ENCODE measurements at places on chromosomes 12 and 14. TPM values are rescaled to one million over a fixed set of nuclear protein-coding genes. Genes with fewer than 3 reads are reported as not detected.
A peak's percentile ranks its signal among the peaks of the same experiment; 100 is the strongest.

The TAS2R50 gene
- not detected for polyA plus RNA-seq

- peaks cover 8% of the 10 kb centered on the region for H3K36me3 ChIP-seq
- H3K27me3 ChIP-seq: no peaks in the 10 kb centered on the region
- H3K27ac ChIP-seq: no peak overlapping the region
- peaks cover 1% of the 10 kb centered on the region for H3K4me1 ChIP-seq
- no peak for DNase-seq
Observed at GRCh38 chr12:1481906-1482305, 112.5 kb downstream of the FBXL14 start.

GRCh38 chr12:3230758-3231375, 153.7 kb downstream of the TSPAN9 start:
- H3K27me3 ChIP-seq: no peaks in the 10 kb centered on the region
- no peak overlapping the region for H3K27ac ChIP-seq
- H3K4me3 ChIP-seq: no peak overlapping the region
- peaks cover 4% of the 10 kb centered on the region for H3K4me1 ChIP-seq
- H3K36me3 ChIP-seq: no peaks in the 10 kb centered on the region

DNA sequence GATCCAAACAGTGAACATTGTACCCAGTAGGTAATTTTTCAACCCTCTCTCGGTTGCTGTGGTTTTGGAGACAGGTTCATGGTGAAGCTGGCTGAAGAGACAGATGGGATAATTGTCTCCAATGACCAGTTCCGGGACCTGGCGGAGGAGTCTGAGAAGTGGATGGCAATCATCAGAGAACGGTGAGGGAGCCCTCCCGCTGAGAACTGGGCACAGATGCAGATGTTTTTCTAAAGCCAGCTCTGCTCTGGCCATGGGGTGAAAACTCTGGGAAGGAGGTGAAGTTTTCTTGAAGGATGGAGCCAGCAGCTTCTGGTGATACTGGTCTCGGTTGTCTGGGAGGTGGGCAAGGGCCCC, 6.2 kb downstream of the KHNYN start:
- H3K27ac ChIP-seq: no peak overlapping the region
- H3K4me1 ChIP-seq: peaks cover 28% of the 10 kb centered on the region
- no peak for DNase-seq

DNA sequence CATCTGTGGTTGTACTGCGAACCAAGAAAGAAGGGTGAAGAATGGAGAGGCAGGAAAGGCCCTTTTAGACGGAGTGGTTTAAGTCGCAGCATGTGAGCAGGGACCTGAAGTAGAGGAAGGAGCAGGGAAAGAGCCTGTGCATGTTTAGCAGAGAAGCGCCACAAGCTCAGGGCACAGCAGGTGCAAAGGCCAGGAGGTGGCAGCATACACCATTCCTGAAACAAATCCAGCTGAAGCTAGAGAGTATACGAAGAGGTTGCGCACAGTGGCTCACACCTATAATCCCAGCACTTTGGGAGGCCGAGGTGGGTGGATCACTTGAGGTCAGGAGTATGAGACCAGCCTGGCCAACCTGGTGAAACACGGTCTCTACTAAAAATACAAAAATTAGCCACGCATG, 49.9 kb downstream of the HELB start:
- H3K4me3 ChIP-seq: no peak overlapping the region
- peaks cover 6% of the 10 kb centered on the region for H3K36me3 ChIP-seq
- peaks cover 9% of the 10 kb centered on the region for H3K4me1 ChIP-seq
- no peaks in the 10 kb centered on the region for H3K27me3 ChIP-seq

- no peaks in the 10 kb centered on the region for H3K4me1 ChIP-seq
- H3K4me3 ChIP-seq: no peak overlapping the region
- no peaks in the 10 kb centered on the region for H3K27me3 ChIP-seq
Observed at GRCh38 chr14:81176241-81176640, 44.5 kb downstream of the GTF2A1 start.

DNA sequence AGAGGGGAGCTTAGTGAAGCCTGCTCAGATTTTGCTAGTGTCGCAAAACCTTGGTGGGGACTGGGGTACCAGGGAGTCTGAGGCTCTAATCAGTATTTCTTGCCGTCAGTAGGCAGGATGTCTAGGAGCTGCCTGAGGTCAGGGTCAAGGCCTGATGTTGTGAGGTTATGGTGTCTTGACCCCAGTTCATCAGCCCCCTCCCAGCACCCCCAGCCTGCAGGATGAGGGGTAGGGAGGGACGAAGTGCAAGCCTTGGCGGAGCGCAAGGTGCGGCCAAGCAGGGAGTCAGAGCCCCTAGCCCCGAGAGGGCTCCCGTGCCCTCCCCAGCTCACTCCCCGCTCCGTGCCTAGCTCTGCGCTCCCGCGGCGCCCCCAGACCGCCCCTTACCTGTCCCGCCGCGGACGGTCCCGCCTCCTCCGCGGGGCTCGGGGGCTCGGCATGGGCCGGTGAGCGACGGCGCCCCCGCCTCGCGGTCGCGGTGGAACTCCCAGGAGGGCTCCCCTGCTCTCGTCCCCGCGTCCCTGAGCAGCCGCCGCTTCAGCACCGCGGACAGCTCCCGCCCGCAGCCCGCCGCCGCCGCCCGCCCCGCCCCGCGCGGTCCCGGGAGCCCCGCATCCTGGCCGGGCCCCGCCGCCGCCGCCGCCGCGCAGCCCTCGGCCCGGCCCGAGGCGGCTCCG, 347 bp downstream of the SYNDIG1L start:
- H3K36me3 ChIP-seq: peaks cover 2% of the 10 kb centered on the region
- no peak overlapping the region for H3K4me3 ChIP-seq
- H3K4me1 ChIP-seq: peaks cover 4% of the 10 kb centered on the region
- peaks cover 87% of the 10 kb centered on the region for H3K27me3 ChIP-seq
- H3K27ac ChIP-seq: no peak overlapping the region

GRCh38 chr12:71768900-71769299, 14.2 kb downstream of the RAB21 start:
- H3K27ac ChIP-seq: peak overlapping the region; percentile 3
- H3K4me3 ChIP-seq: no peak overlapping the region
- no peaks in the 10 kb centered on the region for H3K27me3 ChIP-seq
- H3K4me1 ChIP-seq: peaks cover 54% of the 10 kb centered on the region
- no peak for DNase-seq
- peaks cover 7% of the 10 kb centered on the region for H3K36me3 ChIP-seq

GRCh38 chr12:115430636-115431035, 746.7 kb upstream of the TBX3 start:
- DNase-seq: no peak
- H3K27ac ChIP-seq: no peak overlapping the region
- no peaks in the 10 kb centered on the region for H3K4me1 ChIP-seq
- no peaks in the 10 kb centered on the region for H3K27me3 ChIP-seq

GRCh38 chr14:95533391-95533821, 1.4 kb upstream of the GLRX5 start:
- no peaks in the 10 kb centered on the region for H3K36me3 ChIP-seq
- H3K27ac ChIP-seq: peak overlapping the region; percentile 94
- no peaks in the 10 kb centered on the region for H3K27me3 ChIP-seq
- peaks cover 66% of the 10 kb centered on the region for H3K4me1 ChIP-seq

DNA sequence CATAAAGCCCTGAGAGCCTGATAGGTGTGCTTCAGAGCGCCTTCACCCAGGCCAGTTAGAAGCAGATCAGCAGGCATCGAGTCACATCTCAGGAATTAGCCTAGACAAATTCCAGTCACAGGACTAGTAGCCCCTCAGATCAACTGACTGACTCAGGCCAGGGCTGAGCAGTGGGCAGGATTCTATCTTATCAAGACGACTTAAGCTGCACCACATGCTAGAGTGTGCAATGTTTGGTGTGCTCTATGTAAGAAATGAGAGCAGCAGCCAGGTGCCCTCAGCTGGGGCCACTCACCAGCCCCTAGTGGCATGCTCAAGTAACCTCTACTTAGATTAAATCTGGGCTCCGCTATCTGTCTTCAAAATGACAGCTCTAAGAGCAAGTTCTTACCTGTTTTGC, 19.7 kb upstream of the NGB start:
- no peaks in the 10 kb centered on the region for H3K4me1 ChIP-seq
- no peaks in the 10 kb centered on the region for H3K27me3 ChIP-seq
- no peaks in the 10 kb centered on the region for H3K36me3 ChIP-seq
- no peak overlapping the region for H3K4me3 ChIP-seq
- no peak for DNase-seq
